ENCODE measurements at places on chromosomes 7 and 10. TPM values are rescaled to one million over a fixed set of nuclear protein-coding genes. Genes with fewer than 3 reads are reported as not detected.

The C10orf53 gene
- total RNA-seq, result not detected

The LBX1 gene
- not detected for total RNA-seq

The DYDC2 gene
- not detected for total RNA-seq

The PAX4 gene
- not detected for total RNA-seq

The ABLIM1 gene
- total RNA-seq, result 70.0 TPM

The SLC18A2 gene
- not detected for total RNA-seq

DNA sequence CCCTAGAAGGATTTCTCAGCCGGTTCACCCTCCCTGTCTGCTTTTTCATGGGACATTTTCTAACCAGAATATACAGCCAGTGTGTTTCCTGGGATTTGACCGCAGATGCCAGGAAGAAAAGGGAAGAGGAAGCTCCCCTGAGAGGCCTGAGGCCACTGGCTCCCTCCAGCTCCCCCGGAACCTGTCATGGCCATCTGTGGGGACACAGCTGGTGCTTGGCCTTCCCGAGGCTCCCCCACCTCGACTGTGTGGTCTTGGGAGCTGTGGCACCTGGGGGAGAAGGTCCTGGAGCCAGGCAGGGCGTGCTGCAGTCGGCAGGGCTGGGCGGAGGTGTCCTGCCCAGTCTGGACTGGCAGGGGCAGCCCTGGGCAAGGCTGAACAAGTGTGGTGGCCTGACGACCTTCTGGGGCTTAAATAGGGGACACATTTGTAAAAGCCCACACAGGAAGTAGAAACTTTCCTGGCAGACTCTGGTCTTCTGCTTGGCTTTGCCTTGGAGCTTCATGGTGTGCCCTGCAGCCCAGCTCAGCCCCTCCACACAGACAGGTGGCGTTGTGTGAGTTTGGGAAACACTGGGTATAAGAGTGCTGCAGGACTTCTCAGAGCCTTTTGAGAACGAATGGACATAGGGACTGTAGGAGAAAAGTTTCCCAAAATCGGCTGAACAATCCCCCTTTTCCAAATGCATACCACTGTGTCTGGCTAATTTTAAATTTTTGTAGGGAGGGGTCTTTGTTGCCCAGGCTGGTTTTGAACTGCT lies 6.8 kb downstream of the BRI3 start:
- no peak overlapping the region for H3K27ac ChIP-seq
- H3K36me3 ChIP-seq, result peaks cover 7% of the 10 kb centered on the region
- no peak overlapping the region for H3K4me3 ChIP-seq
- peaks cover 38% of the 10 kb centered on the region for H3K4me1 ChIP-seq
- no peak for DNase-seq

- H3K27ac ChIP-seq, result no peak overlapping the region
- no peaks in the 10 kb centered on the region for H3K4me1 ChIP-seq
- no peak for DNase-seq
These were observed 62.5 kb downstream of the NKX6-2 start for GRCh38 chr10:132723330-132723970.
